ENCODE measurements at places on chromosomes 1 and 21.

GRCh38 chr1:116694524-116694923, 27.0 kb upstream of the IGSF3 start:
- DNase-seq, result no peak

- peak; percentile 64 for DNase-seq
Observed at GRCh38 chr1:27099587-27100334, 55.2 kb downstream of the SLC9A1 start.

DNA sequence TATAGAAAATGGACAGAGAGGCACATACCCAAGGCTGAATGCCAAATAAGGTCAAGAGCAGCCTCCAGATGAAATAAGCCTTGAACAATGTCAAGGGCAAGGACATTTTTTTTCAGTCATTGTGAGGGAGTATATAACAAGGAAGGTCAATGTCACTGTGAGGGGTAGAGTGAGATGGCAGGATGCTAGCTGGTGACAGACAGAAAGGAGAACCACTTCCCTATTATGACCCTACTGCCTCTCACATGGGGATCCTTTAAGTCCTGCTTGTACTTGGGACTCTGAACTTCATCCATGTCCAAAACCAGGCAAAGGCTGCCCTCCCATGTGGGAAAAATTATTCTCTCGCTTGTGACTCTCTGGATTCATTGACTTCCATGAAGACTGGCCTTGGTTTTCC, 119.5 kb upstream of the COA6 start:
- DNase-seq, result no peak

DNA sequence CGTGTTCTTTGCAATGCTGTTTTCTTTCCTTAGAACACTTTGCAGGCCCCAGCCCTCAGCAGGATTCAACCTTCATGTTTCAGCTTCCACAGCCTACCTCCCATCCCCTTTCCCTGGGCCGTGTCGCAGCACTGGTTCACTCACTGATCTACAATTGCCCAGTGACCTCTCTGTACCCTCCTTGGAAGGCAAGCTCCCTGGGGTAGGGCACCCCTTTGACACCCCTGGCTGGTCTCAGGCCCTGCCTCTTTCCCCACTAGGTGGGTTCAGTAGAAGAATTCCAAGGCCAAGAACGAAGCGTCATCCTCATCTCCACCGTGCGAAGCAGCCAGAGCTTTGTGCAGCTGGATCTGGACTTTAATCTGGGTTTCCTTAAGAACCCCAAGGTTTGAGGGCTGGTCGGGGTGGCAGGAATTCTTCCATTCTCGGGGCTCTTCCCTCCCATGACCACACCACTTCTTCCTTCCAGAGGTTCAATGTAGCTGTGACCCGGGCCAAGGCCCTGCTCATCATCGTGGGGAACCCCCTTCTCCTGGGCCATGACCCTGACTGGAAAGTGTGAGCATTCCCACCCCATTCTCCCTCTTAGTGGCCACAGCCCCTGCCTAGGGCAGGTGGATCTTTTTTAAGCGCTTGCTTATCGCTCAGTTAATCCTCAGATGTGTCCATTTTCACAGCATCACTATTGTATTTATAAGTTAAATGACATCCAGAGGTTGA, 7.3 kb downstream of the RHOC start:
- DNase-seq, result no peak

- DNase-seq, result no peak
Observed at GRCh38 chr1:52436817-52437216, 32.4 kb downstream of the PRPF38A start.

DNA sequence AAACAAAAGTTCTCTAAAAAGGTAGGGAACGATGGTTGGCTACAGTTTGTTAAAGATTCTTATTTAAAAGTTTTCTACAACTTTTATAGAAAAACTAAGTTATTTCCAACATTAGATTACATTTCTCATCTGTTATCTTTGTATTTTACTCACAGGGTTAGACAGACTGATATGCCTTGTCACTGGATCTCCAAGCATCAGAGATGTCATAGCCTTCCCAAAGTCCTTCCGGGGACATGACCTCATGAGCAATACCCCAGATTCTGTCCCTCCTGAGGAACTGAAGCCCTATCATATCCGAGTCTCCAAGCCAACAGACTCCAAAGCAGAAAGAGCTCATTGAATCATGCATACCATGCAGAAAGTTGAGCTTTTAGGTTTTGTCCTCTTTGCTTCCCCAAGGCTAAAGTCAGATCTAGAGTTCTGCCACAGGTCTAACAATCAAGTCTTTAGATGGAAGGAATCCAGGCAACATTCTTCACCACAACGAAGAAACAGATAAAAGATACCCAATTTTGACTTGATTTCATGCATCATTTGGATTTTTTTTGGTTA, 10.3 kb downstream of the GAS5 start:
- no peak for DNase-seq

GRCh38 chr1:26020330-26020768, 1.2 kb upstream of the EXTL1 start:
- DNase-seq, result no peak

- no peak for DNase-seq
Observed at GRCh38 chr1:162916407-162916806, 55.4 kb upstream of the CCDC190 start.

DNA sequence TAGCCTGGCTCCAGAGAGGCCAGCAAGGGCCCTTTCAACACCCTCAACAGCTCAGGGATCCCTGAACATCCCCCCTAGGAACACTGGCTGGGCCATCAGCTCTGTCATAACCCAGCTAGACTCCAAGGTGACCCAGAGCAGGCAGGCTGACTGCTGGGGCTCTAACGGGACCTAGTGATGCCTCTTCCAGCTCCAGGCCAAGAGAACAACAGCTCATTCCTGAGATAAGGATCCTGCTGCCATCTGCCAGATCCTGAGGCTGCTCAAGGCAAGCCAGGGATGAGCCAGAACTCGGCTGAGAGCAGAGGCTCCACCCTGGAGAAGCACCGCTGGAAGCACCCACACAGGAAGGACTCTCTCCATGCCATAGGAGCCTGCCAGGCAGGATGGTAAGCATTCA, 2.0 kb downstream of the VSIG8 start:
- no peak for DNase-seq

GRCh38 chr1:191290441-191290840, 812.8 kb upstream of the BRINP3 start:
- no peak for DNase-seq

- DNase-seq, result no peak
Observed at GRCh38 chr1:112267929-112268328, 128.1 kb upstream of the CTTNBP2NL start.

GRCh38 chr1:38046884-38047602, 450 bp upstream of the POU3F1 start:
- DNase-seq, result peak; percentile 82

- no peak for DNase-seq
Observed at GRCh38 chr1:20031161-20031560, 38.8 kb upstream of the PLA2G5 start.

GRCh38 chr1:102799496-102799895, 308.8 kb downstream of the COL11A1 start:
- no peak for DNase-seq

DNA sequence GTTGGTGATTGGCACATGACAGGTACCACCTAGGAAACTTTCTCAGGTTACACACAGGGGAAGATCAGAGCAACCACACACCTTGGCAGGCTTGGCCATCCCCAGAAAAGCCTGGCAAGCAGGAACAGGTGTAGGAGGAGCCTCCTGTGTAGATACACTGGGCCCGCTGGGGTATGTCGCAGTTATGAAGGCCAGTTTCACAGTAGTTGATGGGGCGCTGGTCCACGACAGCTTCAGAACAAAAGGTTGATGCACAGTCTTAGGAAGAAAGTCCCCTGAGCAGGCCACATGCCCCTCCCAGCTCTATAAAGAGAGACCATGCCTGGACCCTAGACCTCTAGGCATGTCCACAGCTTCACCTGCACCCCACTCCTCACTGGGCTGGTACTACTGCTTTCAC, 51.6 kb downstream of the NID1 start:
- no peak for DNase-seq

- no peak for DNase-seq
Observed at GRCh38 chr1:106439475-106439874, 617.0 kb upstream of the PRMT6 start.

DNA sequence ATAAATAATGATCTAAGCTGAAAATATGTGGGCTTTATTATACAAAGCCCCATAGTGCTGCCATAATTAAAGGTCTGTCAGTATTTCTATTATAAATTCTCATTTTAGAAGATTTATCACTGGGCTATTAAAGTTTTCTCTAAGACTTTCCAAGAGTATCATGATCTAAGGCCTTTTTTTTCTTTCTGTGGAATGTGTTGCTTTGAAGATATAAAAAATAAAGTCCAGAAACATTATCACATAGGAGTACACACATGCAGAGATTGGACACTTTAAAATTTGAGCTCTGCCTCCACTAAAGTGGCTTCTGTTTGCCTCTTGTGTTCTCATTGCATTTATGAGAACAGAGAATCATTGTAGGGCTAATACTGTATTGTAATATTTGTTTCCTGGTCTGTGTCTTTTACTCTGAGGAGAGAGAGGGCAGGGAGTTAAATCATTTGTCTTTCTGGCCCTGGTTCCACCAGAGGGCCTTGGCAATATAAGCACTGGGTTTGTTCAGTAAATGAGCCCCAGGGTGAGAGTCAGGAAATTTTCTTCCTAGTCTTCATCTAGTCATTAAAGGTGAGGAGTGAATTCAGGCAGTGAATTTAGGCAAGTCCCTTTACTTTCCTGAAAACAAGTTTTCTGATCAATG, 70.2 kb downstream of the NFIA start:
- DNase-seq, result no peak

- DNase-seq, result no peak
Observed at GRCh38 chr1:156412653-156413321, 43.8 kb downstream of the RHBG start.

DNA sequence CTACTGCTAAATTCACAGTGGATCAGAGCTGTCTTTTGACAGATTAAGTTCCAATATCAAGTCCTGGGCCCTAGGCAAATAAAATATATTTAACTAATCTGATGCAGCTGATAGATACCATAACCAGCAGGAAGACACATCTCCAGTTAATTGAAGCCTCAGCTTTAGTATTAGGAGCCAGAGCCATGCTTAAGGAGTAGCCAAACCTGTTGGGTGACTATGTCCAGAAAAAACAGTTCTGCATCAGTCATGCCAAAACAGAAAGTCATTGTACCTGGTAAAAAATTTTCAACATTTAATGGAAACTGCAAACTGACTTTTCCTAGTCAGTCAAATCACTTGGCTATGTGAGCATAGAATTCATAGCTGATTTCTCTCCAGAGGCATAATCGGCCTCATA, 200.5 kb upstream of the RUNX1 start:
- DNase-seq, result no peak

- peak; percentile 47 for DNase-seq
Observed at GRCh38 chr1:211829343-211830054, 1.1 kb downstream of the LPGAT1 start.

All from SJSA1 (cell line).